ENCODE measurements at places on chromosomes 7 and 10.

- DNase-seq: no peak
Measured at GRCh38 chr7:90596671-90597562, 796 bp downstream of the CDK14 start.

GRCh38 chr10:132099389-132100090 lies 33.8 kb downstream of the JAKMIP3 start:
- no peak for DNase-seq

GRCh38 chr7:69598487-69599285 lies 411 bp downstream of the AUTS2 start:
- no peak for DNase-seq

DNA sequence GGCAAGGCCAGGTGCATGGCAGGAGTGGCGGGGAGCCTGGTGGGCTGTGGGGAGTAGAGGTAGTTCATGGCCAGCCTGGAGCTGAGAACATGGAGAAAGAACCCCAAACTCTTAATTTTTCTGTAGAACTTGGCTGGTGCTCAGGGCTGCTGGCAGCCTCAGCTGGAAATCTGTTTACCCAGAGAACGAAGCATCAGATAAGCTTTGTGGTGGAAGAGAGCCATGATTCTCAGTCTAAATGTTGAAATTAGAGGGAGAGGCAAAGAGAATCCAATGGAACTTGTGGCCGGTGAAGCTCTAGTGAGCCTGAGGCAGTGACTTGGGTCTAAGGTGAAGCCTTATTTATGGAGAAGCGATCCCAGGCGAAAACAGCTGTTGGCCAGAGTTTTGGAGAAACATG lies 126.4 kb downstream of the CCDC3 start:
- no peak for DNase-seq

- no peak for DNase-seq
Measured at GRCh38 chr7:2115760-2116447, 116.8 kb downstream of the MAD1L1 start.

DNA sequence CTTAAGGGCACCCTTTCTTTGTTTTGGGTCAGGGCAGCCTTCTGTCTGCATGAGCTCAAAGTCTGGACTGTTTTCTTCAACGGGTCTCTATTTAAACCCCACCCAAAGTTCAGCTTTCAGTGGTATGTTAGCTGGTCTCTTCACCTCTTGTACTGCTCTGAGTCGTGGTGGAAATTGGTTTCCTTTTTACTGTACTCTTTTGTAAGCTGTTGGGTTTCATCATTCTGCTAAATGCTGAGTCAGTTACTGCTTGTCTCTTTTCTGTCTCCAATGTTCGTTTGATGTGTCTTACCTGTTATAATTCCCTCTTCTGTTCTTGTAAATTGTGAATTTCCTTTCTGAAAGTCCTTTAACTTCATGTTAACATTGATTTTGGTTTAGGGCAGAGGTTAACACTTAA lies 64.1 kb upstream of the MALRD1 start:
- DNase-seq: no peak

DNA sequence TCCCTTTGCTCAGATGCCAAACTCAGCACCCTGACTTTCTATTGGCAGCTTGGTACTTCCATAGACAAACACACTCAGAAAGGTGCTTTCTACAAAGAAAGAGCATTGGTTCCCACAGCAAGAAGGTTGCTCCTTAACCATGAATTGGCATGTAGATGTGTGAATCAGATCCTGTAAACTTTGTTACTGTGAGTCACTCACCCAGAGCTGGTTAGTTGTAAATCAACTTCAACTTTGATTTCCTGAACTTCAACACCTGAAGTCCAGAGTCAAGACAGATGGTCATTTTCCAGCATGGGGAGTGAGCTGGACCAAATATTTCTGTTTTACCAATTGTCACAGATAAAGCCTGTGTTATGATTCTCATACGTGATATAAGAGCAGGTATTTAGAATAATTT lies 797.2 kb downstream of the TNS3 start:
- DNase-seq: no peak

DNA sequence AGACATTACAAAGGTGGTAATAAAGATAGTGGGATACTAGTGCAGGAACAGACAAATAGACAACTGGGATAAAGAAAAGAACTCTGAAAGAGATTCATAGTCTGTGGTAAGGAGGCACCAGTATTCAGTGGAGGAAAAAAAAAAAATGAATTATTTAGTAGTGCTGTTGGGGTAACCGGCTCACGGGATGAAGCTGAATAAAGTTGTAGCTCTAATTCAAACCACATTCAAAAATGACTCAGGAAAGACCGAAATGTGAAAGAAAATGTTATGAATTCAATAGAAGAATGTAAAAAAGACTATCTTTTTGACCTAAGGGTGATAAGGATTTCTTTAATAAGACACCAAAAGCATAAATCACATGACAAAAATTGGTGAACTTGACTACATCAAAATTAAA lies 83.1 kb upstream of the HABP2 start:
- DNase-seq: no peak

- no peak for DNase-seq
Measured at GRCh38 chr10:49597426-49598163, 12.5 kb upstream of the SLC18A3 start.

DNA sequence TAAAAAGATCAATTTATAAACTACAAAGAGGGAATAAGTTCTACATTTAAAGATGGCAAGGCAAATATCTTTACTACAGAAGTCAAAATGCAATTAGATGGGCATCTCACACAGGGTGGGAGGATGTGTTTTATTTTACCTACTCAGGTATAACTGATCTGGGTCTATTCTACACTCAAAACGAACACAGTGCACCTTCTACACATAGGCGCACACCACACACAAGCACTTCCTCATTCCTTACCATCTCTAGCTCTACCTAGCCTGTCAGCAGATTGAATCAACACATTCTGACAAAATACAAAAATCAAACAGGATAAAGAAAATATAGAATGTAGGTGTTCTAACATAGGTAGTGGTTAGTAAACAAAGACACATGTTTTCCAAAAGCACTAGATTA lies 64.8 kb downstream of the SGCE start:
- no peak for DNase-seq

DNA sequence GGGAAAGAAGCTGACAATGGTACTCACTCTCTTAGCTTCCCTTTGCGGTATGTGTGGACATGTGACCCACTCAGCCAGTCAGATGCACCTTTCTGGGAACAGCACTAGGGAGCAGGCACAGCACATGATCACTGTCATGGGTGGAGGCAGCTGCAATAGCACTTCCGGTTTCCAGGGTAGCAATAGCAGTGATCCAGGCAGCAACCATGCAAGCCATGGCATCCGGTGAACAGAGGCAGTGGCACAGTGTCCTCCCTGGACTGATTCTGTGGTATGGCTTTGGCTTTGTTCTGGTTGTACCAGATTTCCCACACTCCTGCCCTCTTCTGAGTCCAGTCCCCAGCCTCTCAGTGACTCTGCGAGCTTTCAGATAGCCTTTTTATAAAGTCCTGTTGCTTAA lies 86.8 kb upstream of the NAMPT start:
- DNase-seq: no peak

- DNase-seq: peak; percentile 52
Measured at GRCh38 chr7:106166651-106167342, 54.7 kb upstream of the SYPL1 start.

DNA sequence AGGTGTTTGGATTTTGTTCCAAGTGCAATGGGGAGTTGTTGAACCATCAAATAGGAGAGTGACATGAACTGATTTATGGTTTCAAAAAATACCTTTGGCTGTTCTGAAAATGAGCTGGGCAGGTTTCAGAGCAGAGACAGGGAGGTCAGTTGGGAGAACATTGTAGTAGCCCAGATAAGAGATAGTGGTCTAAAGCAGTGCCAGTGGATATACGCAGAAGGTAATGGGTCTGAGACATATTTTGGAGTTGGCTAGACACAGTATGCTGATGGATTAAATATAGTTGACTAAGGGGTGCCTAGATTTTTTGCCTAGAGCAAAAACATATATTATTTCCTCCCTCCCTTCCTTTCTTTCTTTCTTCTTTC lies 21.3 kb upstream of the CDK14 start:
- DNase-seq: no peak

- DNase-seq: no peak
Measured at GRCh38 chr7:111470998-111471397, 91.3 kb downstream of the IMMP2L start.

GRCh38 chr7:148944935-148945934 lies 61.1 kb upstream of the EZH2 start:
- no peak for DNase-seq

- no peak for DNase-seq
Measured at GRCh38 chr10:75028748-75029147, 82.7 kb upstream of the SAMD8 start.

GRCh38 chr7:22945584-22945983 lies 68.3 kb downstream of the HYCC1 start:
- no peak for DNase-seq

DNA sequence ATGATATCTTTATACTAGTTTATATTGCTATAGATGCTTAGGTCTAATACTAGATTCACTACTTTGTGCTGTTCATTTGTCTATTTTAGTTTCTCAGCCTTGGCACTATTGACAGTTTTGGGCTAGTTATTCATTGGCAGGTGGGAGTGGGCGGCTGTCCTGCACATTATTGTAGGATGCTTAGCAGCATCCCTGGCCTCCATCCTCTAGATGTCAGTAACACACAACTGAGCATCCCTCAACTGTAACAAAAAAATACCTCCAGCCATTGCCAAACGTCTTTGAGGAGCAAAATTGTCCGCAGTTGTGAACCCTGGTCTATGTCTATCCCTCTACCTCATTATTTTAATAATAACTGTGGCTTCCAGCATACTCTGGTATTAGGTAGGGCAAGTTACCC lies 34.4 kb upstream of the PNLIP start:
- no peak for DNase-seq

- DNase-seq: no peak
Measured at GRCh38 chr7:12712236-12712635, 24.8 kb downstream of the ARL4A start.

GRCh38 chr7:69219381-69219780 lies 378.9 kb upstream of the AUTS2 start:
- DNase-seq: no peak

DNA sequence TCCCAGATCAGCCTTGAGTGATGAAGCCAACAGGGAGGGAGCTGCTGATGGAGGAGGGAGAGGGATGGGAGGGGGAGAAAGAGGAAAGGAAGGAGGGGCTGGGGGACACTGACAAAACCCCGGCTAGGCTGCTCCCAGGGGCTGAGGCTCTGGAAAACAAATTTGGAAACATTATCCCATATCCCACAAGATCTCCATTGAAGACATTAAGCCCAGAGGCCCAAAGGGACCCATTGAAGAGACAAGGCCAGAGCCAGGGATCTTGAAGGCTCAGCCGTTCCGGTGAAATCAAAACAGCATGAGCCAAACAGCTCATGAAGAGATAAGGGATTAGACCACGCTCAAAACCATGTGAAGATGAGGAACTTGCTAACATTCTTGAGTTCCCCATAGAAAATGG lies 184.3 kb upstream of the ITGB1 start:
- DNase-seq: no peak

- DNase-seq: no peak
Measured at GRCh38 chr10:72887043-72887442, 6.5 kb upstream of the OIT3 start.

DNA sequence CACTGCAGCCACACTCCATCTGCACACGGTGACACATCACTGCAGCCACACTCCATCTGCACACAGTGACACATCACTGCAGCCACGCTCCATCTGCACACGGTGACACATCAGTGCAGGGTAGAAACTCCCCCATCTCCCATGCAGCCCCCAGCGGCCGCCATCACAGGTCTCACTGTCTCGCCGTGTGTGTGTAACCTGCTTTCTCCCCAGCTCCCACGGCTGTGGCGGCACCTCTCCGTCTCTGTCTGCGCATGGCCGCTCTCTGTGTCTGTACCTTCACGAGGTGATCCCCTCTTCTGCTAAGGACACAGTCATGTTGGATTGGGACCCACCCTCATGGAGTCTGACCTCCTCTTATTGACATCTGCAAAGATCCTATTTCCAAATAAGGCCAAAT lies 527.4 kb downstream of the PTPRN2 start:
- DNase-seq: no peak

DNA sequence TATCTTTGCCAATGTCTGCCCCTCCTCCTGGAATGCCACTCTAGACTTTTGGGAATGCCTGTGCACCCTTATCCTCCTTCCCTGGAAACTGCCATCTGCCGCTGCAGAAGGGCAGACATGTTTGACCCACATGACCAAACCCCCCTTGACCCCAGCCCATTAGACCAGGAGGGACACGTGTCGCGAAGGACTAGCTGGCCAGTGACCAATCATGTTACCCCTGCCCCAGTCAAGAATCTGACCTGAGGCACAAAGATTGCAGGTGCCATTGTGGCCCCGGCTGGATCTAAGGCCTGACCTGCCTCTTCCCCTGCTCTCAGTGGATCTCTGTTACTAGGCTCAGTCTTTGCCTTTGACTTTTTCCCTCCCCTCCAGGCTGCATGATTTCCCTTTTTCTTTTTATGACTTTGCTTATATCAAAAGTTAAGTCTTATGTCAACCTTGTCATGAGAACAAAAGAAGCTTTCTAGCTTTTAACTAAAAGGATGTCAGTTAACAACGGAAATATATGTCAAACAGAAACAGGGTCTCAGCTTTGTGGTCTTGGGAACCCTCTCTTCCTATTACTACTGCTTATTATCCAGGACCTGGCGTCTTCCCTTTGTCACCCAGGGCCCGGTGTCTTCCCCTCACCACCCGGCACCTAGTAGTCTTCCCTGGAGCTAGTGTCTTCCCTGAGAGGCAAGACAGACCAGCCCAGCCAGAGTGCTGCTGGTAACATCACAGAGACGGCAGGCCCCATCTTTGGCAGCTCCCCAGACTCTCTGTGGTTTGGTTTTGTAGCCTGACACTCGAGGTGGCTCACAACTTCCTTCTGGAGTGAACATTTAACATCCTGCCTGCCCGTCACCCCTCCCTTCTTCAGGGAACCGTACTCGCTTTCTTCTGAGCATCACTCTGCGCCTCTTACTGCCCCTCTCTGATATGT lies 24.4 kb upstream of the PPIF start:
- peak; percentile 76 for DNase-seq

- peak; percentile 94 for DNase-seq
Measured at GRCh38 chr10:70267161-70267933, 16.5 kb downstream of the NPFFR1 start.

GRCh38 chr7:50530766-50531165 lies 34.4 kb downstream of the DDC start:
- DNase-seq: no peak

DNA sequence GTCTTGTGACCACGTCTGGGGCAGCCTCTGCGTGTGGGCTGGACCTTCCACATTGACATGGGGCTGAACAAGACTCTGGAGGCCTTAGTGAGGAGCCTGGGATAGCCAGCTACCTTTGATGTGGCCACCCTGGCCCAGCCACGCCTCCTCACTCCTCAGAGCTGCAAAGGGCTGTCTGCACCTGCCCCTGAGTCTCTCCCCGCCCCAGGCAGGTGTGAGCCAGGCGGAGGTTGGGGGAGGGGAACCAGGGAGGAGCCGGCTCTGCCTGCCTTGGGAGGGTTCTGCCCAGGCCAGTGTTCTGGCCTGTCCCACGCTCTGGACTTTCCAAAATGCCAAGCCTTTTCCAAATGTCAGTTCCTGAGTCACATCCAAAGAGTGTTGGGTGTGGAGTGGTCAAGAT lies 72.2 kb downstream of the GTF2IRD1 start:
- no peak for DNase-seq
